ENCODE measurements at places on chromosomes 1 and 21. TPM values are rescaled to one million over a fixed set of nuclear protein-coding genes. Genes with fewer than 3 reads are reported as not detected.

The LRRC39 gene
- polyA plus RNA-seq = 4.6 TPM

The KRTAP6-3 gene
- polyA plus RNA-seq = not detected

DNA sequence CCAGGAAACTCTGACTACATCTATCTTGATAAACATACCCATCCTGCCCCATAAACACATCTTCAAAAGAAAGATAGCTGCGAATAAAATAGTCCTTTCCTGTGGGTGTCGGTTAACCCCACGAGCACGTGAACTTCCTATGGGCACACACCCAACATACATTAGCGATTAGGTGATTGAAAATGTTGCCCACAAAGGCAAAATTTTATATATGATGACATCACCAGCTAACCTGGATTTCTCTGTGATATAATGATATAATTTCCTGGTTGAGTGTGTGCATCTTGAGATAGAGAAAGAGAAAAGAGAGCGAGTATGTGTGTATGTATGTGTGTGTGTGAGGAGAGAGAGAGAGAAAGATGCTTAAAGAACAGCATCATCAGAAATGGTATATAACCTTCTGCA lies 296.1 kb downstream of the PTPRC start:
- DNase-seq = no peak

DNA sequence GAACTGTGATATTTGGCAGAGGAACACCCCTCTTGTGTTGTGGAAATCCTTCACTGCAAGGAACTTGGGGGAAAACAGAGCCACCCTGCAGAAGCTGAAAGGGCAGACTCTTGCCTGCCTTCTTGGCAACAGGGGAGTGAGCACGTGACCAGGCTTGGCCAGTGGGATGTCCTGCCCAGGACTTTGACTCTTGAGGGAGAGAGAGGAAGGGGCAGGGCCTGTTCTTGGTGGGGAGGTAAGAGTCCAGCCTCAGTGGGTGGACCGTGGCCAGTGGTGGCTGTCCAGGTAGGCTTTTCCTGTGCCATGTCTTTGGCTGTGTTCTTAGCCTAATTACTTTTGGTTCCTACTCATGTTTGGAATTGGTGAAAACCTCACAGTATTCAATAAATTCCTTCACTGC lies 8.6 kb upstream of the AK2 start:
- no peak for DNase-seq

- DNase-seq = no peak
These were observed 408.0 kb downstream of the MATN1 start for GRCh38 chr1:30315185-30315960.

The PRAMEF12 gene
- polyA plus RNA-seq = not detected

- no peak for DNase-seq
These were observed 1.4 kb downstream of the LDLRAP1 start for GRCh38 chr1:25544819-25545218.

DNA sequence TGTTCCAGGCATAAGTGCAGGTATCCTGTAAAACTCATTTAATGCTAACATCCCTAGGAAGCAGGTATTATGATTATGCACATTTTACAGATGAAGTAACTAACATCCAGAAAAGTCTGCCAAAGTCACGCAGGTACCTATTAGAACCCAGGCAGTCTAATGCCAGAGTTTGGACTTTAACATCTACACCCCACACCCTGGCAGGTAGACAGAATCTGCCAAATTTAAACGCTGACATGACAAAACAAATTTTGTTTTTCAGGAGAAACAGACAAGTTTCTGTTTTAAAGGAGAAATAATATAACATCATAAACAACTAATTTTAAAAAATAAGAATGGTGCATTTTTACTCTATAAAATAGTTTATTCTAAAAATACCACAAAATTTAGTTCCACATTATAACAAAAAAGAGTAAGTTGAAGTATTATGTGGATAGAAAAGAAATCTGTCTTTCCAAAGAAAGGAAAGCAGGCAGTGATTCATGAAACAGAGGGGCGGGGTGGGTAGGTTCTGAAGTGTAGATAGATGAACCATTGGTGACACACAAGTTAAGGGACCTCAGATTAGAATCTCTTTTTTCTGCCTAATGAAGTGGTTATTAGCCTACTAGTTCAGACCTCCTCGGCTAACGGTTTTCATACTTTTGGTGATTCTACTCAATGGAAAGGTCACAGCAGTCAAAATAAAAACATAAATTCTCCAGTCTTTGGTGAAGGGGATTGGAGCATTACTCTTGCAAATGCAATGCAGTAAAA lies 1.7 kb downstream of the ASPM start:
- DNase-seq = no peak

The ORC1 gene
- 10.4 TPM for polyA plus RNA-seq

The UBXN10 gene
- polyA plus RNA-seq = 5.8 TPM

The CACNA1S gene
- polyA plus RNA-seq = 0.53 TPM

DNA sequence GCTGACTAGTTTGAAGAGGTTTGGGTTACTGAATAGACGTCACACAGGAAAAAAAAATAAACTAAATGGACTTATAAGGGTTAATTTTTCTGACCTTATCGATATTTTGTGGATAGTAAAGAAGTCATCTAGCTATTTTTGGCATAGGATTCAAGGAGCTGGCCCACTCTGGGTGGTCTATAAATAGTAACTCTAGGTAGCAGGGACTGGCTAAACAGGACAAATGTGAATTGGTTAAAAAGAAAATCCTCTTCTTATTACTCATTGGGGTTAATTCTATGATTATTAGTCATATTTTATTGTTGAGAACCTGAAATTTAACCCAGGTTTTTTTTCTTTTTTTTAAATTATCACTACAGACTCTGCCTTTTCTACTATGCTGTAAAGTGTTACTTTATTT lies 61.7 kb downstream of the ATF6 start:
- no peak for DNase-seq

GRCh38 chr1:186421446-186421845 lies 39.5 kb downstream of the PDC start:
- no peak for DNase-seq

- no peak for DNase-seq
These were observed 42.3 kb downstream of the MAN1C1 start for GRCh38 chr1:25658791-25659431.

DNA sequence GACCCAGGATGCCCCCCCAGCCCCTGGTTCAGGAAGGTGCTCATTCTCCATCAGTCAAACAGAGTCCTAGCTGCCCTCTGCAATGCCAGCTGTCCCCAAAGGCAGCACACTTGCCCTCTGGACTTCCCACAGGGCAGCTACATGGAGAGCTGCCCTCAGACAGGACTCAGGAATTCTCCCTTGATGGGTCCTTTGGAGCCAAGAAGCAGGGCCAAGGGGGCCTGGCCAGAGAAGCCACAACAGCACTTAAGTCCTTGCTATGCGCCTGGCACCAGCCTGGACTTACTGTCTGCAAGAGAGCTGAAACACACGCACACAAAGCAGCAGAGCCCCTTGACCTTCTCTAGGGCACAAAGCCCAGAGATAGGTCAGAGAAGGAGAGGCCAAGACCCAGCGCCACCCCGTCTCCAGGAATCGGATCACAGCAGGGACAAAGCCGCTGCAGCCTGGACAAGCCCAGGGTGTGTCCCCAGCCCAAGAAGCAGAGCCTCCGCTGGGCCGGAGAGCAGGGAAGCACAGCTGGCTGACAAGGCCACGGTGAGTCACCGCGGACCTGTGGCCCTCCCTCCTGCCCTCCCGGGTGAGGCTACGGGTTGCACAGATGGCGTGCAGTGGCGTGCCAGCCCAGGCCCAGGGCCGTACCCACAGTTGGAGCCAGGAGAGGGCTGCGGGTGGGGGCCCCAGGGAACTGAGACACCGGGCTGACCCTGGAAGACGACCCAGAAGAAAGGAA lies 1.7 kb downstream of the WNT9A start:
- DNase-seq = peak; percentile 17

DNA sequence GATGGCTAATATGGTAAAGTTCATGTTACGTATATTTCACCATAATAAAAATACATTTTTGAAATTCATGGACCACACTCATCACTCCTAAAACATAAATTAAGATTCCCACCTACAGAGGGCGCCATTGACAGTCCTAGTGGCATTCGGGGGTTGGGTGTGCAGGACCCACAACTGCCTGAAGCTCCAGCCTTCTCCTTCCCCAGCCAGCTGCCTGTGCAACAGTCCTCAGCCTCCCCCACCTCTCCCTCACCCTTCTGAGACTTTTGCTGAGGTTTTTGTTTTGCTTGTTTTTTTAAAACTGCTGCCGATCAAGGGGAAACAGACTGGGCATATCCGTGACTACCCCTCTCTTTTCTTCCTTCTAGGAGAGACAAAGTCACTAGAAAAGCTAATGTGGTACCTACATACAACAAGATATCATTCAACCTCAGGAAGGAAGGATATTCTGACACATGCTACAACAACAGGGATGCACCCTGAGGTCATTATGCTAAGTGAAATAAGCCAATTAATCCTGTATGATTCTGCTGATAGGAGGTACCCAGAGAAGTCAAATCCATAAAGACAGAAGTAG lies 9.2 kb upstream of the EVA1C start:
- DNase-seq = peak; percentile 85

DNA sequence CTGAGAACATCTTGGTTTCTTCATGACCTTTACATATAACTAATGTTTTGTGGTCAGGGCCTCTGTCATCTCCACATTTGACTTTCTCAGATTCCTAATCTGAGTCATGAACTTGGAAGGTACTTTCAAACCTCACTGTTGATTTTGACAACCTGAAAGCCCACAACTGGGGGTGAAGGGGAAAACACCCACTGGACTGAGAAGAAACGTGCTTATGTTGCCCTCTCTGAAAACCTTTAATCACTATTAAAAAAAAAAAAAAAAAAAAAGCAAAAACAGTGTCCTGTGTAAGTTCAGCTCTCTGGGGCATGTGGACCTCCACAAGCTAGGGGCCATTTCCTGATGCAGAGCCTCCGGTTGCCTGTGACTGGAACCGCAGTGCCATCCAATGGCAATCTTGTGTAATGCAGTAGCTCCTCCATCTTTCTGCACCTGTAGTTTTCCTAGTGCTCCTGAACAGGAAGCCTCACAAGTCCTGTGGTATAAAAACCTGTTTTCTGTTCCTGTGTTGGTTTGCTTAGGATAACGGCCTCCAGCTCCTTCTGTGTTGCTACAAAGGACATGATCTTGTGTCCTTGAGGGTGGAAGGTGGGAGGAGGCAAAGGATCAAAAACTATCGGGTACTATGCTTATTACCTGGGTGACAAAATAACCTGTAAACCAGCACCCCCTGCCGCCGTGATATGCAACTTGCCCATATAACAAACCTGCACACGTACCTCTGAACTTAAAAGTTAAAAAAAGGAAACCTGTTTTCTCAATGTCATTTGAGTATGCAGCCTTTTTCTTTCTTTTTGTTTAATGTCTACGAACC lies 124.5 kb downstream of the ZNF648 start:
- DNase-seq = peak; percentile 64

- DNase-seq = no peak
These were observed 1.9 kb upstream of the PADI3 start for GRCh38 chr1:17246971-17247370.

GRCh38 chr21:24939291-24939690 lies 668.0 kb downstream of the MRPL39 start:
- DNase-seq = no peak

DNA sequence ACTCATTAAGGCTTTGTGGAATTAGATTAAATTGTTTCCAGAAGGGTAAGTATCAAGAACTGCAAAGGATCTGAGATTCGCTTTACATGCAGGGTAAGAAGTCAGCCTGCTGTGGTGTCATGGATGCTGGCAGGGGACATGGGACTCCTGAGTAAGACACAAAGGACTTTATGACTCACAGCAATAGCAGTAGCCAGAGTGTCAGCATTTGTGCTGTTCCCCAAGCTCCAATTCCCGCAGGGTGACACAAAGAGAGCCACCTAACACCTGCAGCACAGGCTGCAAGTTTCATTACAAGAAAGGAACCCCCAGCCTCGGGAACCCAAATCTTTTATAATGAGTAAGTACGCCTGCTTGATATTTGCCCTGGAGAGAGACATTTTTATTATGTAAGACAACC lies 298.1 kb upstream of the POU3F1 start:
- no peak for DNase-seq

The WNT3A gene
- 0.07 TPM for polyA plus RNA-seq

The C4BPA gene
- 0.52 TPM for polyA plus RNA-seq

The MROH7 gene
- 14.8 TPM for polyA plus RNA-seq

DNA sequence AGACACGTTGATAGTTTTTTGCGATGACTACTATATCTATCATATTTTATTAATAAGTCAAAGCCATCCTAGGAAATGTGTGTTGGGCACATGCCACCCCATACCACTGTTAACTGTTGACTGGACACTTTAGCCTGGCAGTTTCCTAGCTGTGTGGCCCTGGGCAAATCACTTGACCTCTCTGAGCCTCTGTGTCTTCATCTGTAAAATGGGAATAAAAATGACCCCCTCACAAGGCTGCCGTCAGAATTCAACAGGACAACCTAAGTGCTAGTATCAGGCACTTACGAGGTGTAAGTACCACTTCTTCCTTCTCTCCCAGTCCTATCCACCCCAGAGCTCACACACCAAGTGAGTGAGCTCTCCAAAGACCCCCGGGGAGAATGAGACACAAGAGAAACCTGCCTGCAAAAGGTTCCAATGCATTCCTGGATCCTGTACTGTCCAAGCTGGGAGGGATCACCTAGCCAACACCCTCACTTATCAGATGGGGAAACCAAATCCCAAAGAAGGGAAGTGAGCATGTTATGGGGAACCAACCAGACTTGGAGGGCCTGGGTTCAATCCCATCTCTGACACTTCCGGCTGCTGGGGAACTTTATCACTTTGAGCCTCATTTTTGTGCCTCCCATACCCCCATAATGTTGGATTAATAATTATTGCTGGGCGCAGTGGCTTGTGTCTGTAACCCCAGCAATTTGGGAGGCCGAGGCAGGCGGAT lies 24.9 kb downstream of the HSPG2 start:
- DNase-seq = no peak

DNA sequence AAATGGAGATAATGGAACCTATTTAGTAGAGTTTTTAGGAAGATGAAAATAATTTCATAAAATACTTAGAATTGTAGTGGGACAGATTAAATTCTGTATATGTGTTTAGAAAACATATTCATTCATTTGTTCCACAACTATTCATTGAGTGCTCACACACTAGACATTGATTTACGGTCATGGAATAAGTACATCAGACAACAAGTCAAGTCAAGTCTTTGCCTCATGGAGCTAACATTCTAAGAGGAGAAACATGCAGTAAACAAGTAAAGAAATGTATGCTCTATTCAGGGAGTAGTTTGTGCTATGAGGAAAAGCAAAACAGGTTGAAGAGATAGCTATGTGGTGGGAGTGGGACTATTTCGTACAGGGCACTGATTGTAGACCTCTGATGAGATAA lies 9.0 kb downstream of the BTBD19 start:
- no peak for DNase-seq

The PGLYRP4 gene
- polyA plus RNA-seq = not detected

DNA sequence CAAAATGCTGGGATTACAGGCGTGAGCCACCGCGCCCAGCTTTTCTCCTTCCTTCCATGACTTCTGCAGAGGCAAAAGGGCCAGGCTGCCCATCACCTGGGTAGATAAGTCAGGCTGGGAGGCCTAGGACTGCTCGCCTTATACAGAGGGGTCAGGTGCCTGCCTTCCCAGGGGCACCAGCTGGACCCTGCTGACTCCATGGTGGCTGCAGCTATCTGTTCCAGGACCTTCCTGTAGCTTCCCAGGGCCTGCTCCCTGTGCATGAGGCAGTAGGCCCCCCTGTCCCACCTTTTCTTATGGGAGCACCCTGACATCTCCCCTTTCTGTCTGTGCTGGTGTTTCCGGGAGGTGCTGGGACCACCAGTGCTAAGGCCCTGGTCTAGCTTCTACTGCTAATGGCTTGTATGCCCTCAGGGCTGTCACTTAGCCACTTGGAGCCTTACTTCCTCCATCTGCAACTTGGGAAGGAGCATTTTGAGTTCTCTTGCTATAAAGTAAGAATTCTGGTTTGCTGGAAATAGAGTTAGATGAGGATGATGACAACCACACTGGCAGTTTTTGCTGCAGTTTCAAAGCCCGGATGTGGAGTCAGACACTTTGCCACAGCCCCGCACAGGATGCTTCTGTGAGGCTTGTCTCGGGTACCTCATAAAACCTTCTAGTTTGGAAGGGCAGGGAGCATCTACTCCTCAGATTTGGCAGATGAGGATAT lies 14.4 kb downstream of the SOX13 start:
- DNase-seq = no peak

Measured in left kidney (tissue), 8 donors.